Left forelimb (tissue), 1 donor: ENCODE measurements at places on chromosomes 7 and 10.
A peak's percentile ranks its signal among the peaks of the same experiment; 100 is the strongest.

- DNase-seq: no peak
Observed at GRCh38 chr7:140215281-140215680, 38.5 kb upstream of the KDM7A start.

GRCh38 chr7:118836933-118837332 lies 612.4 kb downstream of the ANKRD7 start:
- no peak for DNase-seq

DNA sequence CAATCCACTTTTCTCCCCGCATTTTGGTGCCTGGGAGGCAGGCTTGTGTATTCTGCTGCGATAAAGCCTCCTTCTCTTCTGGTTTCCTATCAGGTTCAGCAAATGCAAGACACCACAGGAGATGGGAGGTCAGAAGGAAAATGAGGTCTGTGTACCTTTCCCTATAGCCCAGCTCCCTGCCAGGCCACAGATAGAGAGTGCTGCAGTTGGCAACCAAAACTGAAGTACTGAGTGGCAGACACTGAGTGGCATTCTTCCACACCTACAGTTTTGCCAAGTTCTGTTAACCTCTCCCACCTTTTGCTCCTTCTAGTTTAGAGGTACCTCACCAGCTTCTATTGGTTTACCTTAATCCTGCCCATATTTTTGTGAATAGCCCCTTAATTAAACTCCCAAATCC lies 948.4 kb downstream of the SORCS1 start:
- no peak for DNase-seq

GRCh38 chr7:32378988-32379387 lies 111.2 kb downstream of the LSM5 start:
- DNase-seq: no peak

DNA sequence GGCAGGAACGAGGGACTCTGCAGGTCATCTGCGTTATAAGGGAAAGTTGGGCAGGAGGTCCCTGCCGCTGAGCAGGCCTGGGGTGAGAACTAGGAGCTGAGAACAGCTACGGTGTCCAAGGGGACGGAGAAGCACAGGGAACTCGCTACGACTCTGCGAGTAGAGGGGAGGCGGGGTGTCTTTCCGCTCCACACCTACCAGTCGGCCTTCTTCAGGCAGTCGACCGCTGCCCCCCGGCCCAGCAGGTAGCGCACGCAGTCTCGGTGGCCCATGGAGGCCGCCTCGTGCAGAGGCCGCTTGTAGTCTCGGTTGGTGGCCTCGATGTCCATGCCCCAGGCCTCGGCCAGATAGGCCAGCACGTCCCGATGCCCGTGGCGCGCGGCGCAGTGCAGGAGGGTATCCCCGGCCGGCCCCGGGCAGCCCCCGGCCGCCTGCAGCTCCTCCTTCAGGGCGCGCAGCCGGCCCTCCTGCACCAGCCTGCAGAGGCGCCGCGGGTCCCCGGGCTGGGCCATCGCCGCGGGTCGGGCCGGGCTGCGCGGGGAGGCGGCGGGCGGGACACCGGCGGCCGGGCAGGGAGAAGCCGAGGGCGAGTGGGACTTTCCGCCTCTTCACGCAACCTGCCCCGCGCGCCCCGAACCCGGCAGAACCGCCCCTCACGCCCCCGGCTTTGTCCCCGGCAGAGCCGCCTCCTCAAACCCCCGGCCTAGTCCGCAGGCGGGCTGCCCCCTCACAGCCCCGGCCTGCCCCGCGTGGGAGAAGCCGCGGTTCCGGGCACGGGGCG lies 660 bp downstream of the ANKRD16 start:
- DNase-seq: peak; percentile 70

DNA sequence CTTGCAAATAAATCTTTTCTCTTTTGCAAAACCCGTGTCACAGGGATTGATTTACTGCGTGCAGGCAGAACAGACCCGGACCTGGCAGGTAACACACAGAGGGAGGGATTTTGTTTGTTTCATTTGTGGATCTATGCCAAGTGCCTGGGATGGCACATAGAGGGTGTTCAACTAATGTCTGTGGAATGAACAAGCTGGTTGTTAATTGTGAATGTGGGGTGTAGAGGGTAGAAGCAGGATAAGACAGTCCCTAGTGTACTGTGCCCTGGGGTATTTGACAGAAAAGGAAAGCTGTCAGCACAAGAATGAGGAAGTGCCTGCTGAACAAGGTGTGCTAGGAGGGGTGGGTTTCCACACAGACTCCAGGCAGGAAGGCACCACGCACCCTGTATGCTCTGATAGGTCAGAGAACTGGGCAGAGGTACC lies 331.8 kb downstream of the CALN1 start:
- DNase-seq: no peak

DNA sequence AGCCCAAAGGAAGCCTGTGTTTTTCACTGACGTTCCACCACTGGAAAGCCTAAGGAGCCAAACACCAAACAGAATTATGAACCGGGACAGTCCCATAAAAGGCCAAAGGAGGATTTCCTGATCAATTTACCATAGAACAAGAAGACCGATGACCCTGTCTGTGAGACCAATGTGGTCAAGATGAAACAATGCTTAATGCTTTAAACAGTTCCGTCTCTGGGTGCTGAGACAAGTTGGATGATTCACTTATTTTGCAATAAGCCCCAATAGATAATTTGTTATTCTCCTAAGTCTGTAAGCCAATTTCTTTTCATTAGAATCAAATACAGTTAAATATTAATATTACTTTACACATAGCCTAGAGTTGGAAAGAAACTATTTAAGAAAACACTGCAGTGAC lies 134.9 kb downstream of the MICU1 start:
- no peak for DNase-seq

DNA sequence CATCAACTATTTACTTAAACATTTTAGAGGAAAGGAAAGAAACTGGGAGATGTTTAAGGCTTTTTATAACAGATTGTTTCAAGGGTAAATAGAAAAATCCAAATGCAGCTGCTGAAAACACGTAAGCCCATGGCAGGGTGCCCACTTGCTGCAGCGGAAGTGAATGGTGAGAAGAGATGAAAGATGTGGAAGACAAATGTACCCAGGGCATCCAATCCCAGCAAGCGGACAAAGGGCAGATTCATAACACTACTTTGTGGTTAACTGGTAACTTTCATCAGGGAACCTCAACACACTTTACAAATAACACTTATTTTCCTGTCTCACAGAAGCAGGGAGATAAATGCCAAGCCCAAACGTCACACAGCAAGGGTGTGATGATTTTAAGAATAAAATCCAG lies 358.4 kb downstream of the KCNMA1 start:
- no peak for DNase-seq

DNA sequence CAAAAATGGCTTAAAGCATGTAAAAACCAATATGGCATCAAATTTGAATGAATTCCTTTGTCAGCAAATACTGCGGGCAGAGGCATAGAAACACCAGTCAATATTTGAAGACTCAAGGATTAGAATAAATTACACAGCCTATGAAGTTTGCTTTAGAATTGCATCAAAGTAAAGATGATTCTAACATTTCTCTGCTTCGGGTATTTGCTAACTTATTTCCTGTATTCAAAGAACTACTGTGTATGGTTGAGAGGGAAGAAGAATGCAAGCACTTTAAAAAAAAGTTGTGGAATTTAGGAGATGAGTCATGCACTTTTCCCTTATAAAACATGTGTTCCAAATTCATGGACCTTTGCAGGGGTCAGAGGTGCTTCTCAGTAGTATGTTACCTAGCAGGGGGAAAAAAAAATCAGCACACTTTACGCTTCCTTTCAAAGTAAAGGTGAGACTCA lies 90.1 kb downstream of the PIP4K2A start:
- no peak for DNase-seq

GRCh38 chr10:132249226-132249724 lies 58.5 kb downstream of the STK32C start:
- DNase-seq: no peak

DNA sequence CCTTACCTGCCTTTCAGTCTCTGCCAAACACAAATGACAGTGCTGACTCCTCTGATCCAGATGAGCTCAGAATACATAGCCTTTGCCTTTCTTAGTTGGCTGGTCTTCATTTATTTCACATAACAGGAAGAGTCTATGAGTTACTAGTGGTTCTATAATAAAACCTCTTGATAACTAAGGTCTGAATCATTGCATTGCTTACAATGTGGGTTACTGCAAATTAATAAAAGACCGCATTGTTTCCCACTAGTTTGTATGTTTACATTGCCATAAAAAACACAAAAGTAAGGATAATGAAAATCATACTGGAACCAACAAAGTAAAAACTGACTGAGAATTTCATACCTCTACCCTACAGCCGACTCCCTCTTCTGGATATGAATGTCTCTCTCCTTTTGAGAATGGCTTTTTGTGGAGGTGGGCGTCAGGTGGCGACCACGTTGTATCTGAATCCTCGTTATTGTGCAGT lies 62.0 kb upstream of the AKR1E2 start:
- no peak for DNase-seq

GRCh38 chr7:112505495-112505894 lies 24.7 kb downstream of the LSMEM1 start:
- no peak for DNase-seq

DNA sequence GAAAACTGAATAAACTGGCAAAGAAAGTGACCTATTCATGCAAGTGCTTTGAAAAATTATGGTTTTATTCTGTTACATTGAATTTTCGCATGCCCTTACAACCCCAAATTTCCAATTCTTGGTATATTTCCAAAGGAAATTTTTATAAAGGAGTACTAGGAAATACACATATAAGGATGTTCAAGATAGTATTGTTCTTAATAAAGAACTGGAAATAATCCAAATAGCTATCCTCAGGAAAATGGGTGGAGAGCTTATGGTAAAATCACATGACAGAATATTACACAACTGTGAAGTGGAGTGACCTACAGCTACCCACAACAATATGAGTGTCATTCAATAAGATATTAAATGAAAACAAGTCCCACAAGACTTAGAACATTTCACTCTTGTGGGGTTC lies 138.9 kb upstream of the BMPER start:
- DNase-seq: no peak
